ENCODE measurements at places on chromosomes 6 and 20. TPM values are rescaled to one million over a fixed set of nuclear protein-coding genes. Genes with fewer than 3 reads are reported as not detected.

- no peak for DNase-seq
These were observed 11.5 kb upstream of the BTBD9 start for GRCh38 chr6:38651121-38651784.

GRCh38 chr6:169454204-169454871 lies 200.7 kb upstream of the THBS2 start:
- no peak for DNase-seq

DNA sequence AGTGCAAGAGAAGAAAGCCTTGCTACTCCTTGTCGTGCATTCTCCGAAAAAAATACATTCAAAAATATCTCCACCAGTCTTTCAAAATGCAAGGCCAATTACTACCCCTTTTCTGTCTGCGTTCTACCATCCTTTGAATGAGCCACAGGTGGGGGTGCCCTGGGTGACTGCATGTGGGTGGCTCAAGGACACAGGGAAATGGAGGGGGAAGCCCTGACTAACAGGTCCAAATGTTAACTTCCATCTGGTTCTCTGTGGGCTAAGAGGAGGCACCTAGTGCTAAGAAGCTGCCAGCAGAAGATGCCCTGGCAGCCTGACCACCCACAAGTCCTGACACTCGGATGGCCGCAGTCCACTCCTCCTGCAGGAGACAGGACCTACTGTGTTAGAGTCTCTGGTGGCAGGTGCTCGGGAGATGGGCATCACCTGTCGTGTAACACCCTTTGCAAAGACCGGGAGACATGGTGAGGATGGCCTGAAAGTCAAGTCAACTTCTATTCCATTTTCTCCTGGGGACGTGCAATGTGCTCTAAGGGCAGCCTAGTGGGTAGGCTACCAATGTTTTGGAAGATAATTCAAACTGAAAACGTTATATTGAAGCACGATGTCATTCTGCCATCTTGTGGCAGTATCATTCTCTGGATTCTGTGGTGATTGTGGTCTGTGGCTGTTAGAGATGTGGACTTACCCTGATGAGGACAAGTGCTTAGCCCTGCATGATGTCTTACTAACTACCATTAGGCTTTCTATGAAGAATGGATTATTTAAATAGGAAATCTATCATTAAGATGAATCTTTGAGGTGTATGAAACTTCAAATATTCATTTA lies 27.4 kb upstream of the IGF2R start:
- DNase-seq: no peak

GRCh38 chr20:48656661-48657211 lies 171.1 kb downstream of the PREX1 start:
- no peak for DNase-seq

GRCh38 chr6:16067568-16067967 lies 61.3 kb upstream of the MYLIP start:
- DNase-seq: no peak

SLC13A3 gene
- total RNA-seq: 7.1 TPM

All from left lobe of liver (tissue), 2 donors.